ENCODE measurements at places on chromosomes 16 and 17.
A peak's percentile ranks its signal among the peaks of the same experiment; 100 is the strongest.

DNA sequence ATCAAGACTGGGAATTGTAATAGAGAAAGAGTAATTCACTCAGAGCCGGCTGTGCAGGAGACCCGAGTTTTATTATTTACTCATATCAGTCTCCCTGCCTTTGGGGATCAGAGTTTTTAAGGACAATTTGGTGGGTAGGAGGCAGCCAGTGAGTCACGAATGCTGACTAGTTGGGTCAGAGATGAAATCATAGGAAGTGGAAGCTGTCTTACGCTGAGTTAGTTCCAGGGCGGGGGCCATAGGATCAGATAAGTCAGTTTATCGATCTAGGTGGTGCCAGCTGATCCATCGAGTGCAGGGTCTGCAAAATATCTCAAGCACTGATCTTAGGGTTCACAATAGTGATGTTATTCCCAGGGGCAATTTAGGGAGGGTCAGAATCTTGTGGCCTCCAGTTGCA is 20.2 kb upstream of the GUCY2D start:
- H3K4me3 ChIP-seq, result no peak overlapping the region
- peaks cover 34% of the 10 kb centered on the region for H3K27me3 ChIP-seq
- no peaks in the 10 kb centered on the region for H3K4me1 ChIP-seq
- no peak for DNase-seq
- H3K27ac ChIP-seq, result no peak overlapping the region

DNA sequence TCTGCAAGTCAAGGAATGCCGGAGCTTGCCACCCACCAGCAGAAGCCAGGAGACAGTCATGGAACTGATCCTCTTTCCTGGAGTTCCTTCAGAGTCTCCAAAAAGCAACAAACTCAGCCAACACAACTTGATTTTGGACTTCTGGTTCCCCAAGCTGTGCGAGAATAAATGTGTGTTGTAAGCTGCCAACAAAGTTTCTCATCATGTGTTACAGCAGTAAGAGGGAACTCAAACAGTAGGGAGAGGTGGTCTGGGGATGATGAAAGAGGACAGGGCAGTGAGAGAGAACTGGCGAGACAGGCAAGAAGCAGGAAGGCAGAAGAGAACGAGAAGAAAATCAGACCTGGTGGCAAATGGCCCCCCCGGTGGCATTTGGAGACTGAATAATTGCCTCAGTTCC is 204.9 kb downstream of the MAF start:
- H3K27me3 ChIP-seq, result peaks cover 19% of the 10 kb centered on the region
- peaks cover 3% of the 10 kb centered on the region for H3K4me1 ChIP-seq
- no peak overlapping the region for H3K4me3 ChIP-seq
- H3K27ac ChIP-seq, result no peak overlapping the region
- DNase-seq, result no peak
- H3K36me3 ChIP-seq, result no peaks in the 10 kb centered on the region

DNA sequence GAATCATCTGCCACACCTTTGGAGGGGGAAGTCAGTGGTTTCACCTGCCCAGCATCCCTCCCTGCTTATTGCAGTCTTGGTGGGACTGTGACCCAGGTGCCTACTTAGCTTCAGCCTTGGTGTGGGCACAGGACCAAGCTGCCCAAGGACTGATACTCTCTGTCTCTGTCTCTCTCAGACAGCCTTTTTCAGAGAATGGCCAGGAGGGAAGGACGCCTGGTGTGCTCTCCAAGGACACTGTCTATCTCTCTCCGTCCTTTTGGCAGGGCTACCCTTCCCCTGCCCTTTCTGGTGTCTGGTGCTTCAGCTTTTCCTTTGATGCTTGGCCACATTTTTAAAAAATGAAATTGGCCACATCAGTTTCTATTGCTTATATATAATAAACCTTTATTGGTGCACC is 19.6 kb downstream of the PIK3R6 start:
- H3K4me3 ChIP-seq, result no peak overlapping the region
- H3K27me3 ChIP-seq, result no peaks in the 10 kb centered on the region
- peaks cover 17% of the 10 kb centered on the region for H3K4me1 ChIP-seq
- H3K36me3 ChIP-seq, result no peaks in the 10 kb centered on the region
- DNase-seq, result no peak

- peaks cover 12% of the 10 kb centered on the region for H3K4me1 ChIP-seq
- no peak overlapping the region for H3K4me3 ChIP-seq
- DNase-seq, result no peak
- H3K36me3 ChIP-seq, result peaks cover 8% of the 10 kb centered on the region
- H3K27me3 ChIP-seq, result no peaks in the 10 kb centered on the region
- H3K27ac ChIP-seq, result no peak overlapping the region
Observed at GRCh38 chr17:48314716-48315115, 115.3 kb downstream of the SKAP1 start.

DNA sequence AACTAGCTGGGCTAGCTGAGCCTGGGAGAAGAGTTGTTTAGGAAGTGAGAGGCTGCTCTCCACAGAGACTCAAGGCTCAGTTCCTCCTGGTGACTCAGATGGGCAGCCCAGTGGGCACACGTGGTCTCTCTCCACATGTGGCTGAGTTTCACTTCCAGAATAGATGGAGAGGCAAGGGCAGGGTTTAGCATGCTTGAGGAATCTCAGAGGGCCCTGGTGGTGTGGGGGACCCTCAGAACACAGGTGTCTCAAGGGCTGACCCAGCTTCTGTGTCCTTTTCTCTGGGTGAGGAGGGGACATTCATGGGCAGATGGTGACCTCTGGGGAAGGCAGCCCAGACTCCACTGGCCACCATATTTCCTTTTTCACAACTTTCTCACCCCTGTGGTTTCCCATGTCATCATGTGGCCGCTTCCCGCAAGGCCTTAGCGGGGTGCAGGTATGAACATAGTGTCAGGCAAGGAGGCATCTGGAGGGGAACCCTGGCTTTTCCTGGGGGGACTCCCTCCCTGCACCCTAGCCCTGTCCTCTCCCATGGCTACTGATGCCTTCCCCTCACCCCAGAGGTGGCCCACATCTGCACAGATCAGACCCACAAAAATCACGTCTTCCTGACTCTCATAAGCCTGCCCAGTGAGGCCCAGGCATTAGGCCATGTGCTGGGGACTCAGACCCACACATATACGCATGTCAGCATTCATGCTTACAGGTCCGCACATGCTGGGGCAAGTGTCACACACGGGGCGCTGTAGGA is 3.3 kb downstream of the GRN start:
- no peaks in the 10 kb centered on the region for H3K27me3 ChIP-seq
- peak overlapping the region; percentile 98 for H3K27ac ChIP-seq
- H3K4me3 ChIP-seq, result peak overlapping the region; percentile 98
- no peaks in the 10 kb centered on the region for H3K36me3 ChIP-seq

DNA sequence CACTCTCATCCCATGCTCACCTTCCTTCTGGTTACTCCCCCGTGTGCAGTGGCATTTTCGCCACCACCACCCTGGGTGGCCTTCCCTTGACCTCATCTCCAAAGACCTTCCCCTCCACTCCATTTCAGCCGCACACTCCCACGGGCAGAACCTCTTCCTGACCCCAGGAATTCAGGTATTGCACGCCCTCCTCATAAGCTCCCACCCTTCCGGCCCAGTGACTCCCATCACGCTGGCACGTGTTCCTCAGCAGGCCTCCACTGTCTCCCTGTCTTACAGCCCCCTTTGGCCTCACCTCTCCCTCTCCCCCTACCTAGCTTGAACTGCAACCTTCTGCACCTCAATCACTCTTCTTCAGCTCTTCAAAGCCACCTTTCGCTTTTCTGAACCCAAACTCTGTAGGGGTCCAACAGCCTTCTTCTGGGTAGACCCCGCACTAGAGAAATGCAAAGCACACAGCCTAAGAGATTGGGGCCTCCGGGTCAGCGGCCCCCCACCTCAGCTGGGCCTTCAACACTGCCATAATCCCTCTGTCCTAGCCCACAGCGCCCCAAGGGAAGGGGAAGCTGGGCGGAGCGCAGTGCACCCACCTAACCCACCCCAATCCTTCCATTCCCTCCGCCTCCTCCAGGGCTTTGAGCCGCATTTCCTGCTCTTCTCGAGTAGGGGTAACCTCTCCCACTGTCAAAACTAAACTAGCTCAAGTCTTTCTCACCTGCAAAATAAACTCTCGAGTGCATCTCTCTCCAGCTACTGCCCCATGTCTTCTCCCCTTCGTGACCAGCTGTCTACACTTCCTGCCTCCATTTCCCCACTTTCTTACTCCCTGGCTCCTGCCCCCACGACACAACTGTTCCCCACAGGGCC is 1.7 kb upstream of the TMEM97 start:
- H3K36me3 ChIP-seq, result no peaks in the 10 kb centered on the region
- H3K4me1 ChIP-seq, result peaks cover 26% of the 10 kb centered on the region
- H3K27me3 ChIP-seq, result no peaks in the 10 kb centered on the region
- H3K4me3 ChIP-seq, result peak overlapping the region; percentile 88
- no peak overlapping the region for H3K27ac ChIP-seq

DNA sequence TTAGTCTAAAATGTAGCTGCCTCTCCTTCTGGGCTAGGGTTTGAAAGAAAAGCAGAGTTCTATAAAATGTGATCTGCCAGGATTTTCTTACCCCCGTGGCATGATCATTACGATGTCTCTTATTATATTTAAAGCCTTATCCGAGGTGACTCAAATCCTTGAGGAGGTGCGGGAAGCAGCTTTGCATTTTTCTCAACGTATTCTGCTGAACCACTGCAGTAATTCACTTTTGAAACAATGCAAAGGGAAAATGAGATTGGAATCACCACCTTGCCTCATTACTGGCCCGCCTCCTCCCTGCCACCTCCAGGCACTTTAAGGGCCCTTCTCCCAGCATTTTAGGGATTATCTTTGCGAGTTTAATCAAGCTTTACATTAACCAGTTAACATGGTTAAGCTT is 9.7 kb upstream of the NOG start:
- peaks cover 29% of the 10 kb centered on the region for H3K27me3 ChIP-seq
- H3K4me3 ChIP-seq, result no peak overlapping the region
- no peak for DNase-seq
- no peaks in the 10 kb centered on the region for H3K4me1 ChIP-seq

DNA sequence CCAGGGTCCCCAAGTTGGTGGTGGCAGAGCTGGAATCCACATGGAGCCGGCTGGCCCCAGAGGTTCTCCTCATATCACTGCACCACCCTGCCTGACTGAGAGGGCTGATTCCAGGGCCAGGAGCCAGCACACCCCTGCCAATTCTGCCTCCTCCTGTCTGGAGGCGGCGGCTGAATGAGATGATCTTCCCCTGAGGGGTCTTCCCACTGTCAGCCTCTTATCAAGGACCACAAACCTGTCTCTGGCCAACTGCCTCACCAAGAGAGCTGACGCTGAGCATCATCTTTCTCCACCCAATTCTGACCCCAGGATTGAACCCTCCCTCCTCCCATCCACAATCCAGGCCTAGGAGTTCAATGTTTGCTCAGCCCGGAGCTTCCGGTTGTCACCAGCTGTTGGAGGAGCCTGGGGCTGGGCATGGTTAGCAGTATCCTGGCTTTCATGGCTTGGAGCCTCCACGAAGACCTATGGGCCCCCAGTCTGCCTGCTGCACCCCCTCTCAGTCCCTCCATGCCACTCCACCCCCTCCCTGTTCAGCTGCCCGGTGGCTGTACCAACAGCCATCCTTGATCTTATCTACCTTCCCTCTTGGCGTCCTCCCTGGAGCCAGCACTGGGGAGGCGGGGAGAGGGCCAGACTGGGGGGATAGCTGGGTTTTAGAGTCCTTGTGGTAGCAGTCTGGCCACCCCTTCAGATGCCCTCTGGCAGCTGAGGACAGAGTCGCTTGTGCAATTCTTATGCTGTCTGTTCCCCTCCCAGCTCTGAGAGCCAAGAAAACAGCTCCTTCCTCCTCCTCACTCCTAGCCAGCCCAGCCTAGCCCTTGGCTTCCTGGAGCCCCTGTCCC is 25.6 kb downstream of the ABCC3 start:
- no peak overlapping the region for H3K4me3 ChIP-seq
- no peaks in the 10 kb centered on the region for H3K36me3 ChIP-seq
- no peaks in the 10 kb centered on the region for H3K4me1 ChIP-seq
- H3K27me3 ChIP-seq, result peaks cover 69% of the 10 kb centered on the region

DNA sequence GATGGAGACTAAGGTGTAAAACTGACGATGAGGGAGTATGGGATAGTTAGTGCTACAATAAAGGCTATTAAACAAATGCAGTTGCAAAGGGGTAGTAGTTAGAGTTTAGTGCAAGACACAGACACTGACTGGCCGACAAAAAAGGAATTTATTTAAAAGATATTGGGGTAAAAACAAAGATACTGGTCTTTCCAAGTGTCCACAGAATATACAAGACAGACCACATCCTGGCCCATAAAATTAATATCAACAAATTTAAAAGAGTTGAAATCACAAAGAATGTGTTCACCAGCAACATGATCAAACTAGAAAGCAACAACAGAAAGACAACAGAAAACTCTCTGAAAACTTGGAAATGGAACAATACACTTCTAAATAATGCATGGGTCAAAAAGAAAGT is 54.7 kb downstream of the CFDP1 start:
- H3K27ac ChIP-seq, result no peak overlapping the region
- H3K27me3 ChIP-seq, result peaks cover 78% of the 10 kb centered on the region
- peaks cover 39% of the 10 kb centered on the region for H3K4me1 ChIP-seq
- H3K36me3 ChIP-seq, result peaks cover 31% of the 10 kb centered on the region
- H3K4me3 ChIP-seq, result peak overlapping the region; percentile 68

DNA sequence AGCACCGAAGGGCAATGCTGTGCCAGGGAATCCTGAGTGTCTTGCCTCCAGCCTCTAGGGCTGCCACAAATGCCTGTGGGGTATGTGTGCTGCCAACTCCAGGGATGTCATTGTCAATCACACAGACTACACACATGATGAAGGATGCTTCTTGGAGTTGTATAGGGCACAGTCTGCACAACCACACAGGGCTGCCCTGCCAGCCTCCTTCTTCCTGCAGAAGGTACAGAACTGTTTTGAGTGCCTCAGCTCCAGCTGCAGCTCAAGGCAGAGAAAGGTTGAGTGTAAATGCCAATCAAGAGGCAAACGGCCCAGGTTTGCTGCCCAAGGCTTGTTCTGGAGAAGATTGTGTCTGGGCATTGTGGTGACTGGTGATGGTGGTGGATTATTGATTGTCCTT is 15.6 kb downstream of the SCNN1B start:
- no peaks in the 10 kb centered on the region for H3K4me1 ChIP-seq
- no peaks in the 10 kb centered on the region for H3K27me3 ChIP-seq
- no peak for DNase-seq
- no peak overlapping the region for H3K4me3 ChIP-seq
- H3K27ac ChIP-seq, result no peak overlapping the region

GRCh38 chr16:57029161-57030160 is 40.1 kb downstream of the NLRC5 start:
- no peaks in the 10 kb centered on the region for H3K27me3 ChIP-seq
- peaks cover 23% of the 10 kb centered on the region for H3K4me1 ChIP-seq
- no peak overlapping the region for H3K4me3 ChIP-seq
- no peak for DNase-seq
- peaks cover 19% of the 10 kb centered on the region for H3K36me3 ChIP-seq

GRCh38 chr17:14856176-14856575 is 408.9 kb downstream of the PMP22 start:
- no peak overlapping the region for H3K4me3 ChIP-seq
- H3K36me3 ChIP-seq, result no peaks in the 10 kb centered on the region
- no peaks in the 10 kb centered on the region for H3K27me3 ChIP-seq
- no peak for DNase-seq
